Activated CD8-positive, alpha-beta memory T cell treated with anti-CD3 and anti-CD28 coated beads for 1 hour (primary cell): ENCODE measurements at places on chromosomes 2 and 18.

DNA sequence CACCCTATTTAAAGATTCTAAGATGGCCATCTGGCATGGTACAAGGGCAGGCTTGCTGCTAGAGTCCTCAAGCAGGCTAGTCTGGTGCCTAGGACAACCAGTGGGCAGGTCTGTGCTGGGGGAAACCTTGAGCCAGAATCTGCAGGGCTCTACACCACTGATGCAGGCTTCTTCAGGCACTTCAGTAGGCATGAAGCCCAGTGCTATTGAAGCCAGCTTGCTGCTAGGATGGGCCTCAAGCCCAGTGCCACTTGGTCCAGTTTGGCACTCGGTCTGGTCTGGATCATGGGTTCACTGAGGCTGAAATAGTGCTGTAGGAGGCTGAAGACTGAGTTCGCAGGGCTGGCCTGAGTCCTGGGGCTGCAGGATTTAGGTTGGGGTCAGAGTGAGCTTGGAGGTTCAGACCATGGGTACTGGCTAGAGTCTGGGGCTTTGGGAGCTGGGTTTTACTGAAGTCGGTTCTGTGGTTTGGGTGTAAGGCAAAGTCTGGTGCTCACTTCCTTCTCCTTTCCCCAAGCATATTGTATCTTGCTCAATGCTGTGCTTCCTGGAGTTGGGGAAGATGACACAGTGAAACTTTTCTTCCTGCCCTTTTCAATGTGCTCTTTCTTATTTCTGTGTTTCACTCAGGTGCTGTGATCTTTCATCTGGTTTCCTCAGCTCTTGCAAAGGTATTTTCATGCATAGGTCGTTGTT is 41.2 kb downstream of the SP100 start:
- DNase-seq = no peak

DNA sequence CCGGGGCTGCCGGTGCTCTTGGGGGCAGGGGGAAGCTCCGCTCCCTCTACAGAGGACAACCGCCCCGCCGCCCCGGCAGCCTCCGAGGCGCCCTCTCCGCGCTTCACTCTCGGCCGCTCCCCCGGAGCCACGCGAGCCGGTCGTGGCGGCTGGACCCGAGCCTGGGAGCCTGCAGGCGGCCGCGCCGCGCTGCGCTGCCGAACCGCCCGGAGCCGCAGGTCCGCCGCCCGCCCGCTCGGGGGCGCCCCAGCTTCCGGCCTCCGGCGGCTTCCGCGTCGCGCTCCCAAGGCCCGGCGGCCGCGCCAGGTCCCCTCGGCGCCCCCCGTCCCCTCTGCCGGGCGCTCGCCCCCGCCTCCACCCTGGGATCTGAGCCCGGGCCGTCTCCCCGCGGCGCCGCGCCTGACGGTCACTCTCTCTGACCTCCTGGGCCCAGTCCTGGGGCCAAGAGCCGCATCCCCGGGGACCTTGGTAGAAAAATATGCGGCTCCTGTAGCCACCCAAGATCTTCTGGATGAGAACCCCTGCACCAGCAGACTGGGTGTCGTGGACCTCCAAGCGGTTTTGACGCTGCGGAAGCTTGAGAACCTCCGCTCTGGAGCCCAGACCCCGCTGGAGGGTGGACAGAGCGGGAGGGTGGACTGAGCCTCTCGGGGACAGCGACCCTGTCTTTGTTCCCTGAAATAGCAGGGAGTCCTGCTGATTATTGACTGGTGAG is 44.3 kb downstream of the SERTAD2 start:
- no peak for DNase-seq

DNA sequence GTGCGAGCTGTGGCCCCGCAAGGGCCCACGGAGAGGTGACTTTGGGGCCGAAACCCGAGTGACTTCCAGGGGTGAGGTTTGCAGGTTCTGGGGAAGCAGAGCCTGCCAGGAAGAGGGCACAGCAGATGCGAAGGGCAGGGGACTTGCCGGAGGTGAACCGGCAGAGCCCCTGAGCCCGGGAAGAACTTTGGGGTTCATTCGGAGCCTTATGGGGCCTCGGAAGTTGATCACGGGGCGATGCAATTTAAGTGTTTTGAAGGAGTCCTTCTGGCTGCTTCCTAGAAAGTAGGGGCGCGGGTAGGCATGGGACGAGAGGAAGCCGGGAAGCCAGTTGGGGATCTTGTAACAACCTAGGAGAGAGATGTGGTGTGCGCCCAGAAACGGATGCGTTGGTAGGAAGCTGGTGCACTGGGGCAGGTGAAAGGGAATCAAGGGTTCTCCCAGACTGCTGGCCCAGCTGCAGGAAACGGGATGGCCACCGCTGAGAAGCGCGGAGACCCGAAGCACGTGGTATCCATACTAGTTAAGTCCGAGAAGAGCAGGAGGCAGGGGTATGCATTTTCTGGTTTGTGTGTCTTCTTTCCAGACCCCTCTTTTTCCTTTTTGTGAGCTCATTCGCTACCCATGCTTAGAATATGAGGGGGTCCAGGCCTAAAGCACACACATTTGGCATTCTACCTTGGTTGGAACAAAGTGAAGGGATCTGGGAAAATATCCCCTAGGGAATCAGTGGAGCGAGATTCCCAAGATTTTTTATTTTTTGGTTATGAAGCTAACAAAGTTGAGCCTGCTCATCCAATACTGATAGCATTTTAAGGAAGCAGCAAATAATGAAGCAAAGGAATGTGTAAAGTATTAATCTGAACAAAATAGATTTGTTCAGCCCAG is 758 bp downstream of the SCLY start:
- no peak for DNase-seq

- DNase-seq = no peak
Observed at GRCh38 chr18:67776929-67777328, 260.4 kb upstream of the DSEL start.

DNA sequence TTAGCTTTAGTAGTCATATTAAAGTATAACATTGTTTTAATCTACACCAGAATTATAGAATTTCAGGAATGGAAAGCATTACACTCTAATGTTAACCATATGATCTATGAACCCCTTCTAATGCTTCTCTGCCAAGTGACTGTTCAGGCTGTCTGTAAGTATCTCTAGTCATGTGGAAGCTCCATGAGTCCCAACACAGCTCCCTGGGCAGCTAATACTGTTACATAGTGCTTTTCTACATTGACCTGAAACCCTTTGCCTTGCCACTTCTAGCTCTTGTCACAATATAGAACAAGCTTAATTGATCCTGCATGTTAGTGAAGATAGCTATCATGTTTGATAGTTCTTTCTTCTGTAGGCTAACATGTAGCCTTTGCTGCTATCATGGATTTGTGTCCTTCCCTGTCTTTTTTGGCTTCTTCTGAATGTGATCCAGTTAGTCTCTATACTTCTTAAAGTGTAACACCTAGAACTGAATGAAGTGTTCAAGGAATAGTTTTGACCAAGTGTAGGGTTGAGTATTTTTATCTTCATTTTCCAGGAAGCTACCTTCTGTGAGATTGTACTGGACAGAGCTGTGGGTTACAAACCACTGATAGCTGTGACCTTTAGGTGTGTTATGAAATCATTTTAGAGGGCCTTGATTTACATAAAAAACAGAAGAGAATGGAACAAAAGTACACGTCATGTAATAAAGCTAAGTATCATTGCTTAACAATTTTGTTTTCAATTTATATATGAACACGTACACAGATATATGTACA is 23.7 kb downstream of the BABAM2 start:
- DNase-seq = no peak
